Right lobe of liver (tissue), 6 donors: ENCODE measurements at places on chromosomes 16 and 17.

DNA sequence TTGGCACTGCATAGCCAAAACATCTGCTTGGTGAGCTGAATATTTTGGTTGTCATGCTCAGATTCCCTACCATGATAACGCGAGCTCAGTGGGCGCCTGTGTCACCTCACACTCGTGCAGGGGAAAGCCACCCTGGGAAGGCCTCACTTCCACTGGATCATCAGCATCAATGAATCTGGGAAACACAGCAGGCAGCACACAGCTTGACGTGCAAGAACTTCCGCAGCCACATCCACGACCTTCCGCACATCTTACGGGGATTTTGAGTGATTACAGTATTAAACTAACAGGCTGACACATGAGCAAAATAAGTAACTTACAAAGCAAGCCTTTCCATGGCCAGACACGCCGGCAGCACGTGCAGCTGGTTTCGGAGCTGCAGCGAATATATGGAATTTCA, 54.7 kb upstream of the FOXF1 start:
- DNase-seq: no peak

- no peak for DNase-seq
Measured at GRCh38 chr17:78557598-78558039, 19.6 kb downstream of the DNAH17 start.

DNA sequence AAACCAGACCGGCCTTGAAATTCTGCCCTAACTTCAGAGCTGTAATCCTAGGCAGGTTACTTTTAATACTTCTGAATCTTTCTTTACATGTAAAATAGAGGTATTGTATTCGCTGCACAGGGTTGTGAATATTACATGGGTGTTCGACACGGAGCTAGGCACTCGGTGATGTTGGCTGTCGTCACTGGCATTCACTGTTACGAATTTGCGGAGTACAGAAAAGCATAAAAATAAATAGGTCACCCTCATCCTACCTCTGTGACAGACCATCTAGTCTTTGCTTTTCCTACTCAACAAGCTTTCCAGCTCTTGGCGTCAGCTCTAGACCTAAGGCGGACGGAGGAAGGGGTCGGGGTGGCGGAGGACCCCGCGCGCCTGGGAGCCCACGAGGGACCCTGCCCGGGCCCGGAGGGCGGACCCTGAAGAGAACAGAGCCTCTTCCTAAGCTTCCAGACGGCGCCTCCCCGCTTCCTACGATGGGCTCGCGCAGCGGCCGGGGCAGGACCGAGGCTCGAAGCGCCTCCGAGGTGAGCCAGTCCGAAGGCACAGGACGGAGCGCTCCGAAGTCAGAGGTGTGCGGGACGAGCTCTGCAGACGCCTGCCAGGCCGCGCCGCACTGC, 879 bp upstream of the SPG7 start:
- DNase-seq: no peak

- no peak for DNase-seq
Measured at GRCh38 chr16:2859686-2860265, 1.8 kb upstream of the PRSS22 start.

GRCh38 chr17:19573075-19573474, 39.4 kb downstream of the SLC47A1 start:
- DNase-seq: no peak
